Stimulated activated CD8-positive, alpha-beta memory T cell treated with anti-CD3 and anti-CD28 coated beads, Interleukin-2, amount 100 ng/mL, for 1 hour (primary cell): ENCODE measurements at places on chromosomes 1 and 21.

- DNase-seq: no peak
Observed at GRCh38 chr1:235336903-235337302, 8.5 kb downstream of the GGPS1 start.

DNA sequence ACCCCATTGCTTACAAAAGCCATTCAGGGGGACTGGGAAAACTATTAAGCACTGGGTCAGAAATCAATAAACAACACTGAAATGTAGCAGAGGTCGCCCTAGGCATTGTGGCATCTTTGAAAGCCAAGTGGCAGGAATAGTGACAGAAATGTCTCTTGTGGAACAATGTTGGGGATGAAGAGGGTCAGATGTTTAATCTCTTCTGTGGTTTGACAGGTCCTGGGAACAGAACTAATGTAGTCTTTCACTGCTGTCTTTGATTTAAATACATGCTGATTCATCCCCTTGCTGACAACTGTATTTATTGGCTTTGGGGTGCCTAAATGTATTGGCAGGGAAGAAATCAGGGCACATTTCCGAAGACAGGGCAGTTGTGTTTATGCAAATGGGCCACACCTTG lies 194.8 kb downstream of the ATG4C start:
- no peak for DNase-seq

GRCh38 chr21:30839304-30839703 lies 9.7 kb upstream of the KRTAP7-1 start:
- no peak for DNase-seq

DNA sequence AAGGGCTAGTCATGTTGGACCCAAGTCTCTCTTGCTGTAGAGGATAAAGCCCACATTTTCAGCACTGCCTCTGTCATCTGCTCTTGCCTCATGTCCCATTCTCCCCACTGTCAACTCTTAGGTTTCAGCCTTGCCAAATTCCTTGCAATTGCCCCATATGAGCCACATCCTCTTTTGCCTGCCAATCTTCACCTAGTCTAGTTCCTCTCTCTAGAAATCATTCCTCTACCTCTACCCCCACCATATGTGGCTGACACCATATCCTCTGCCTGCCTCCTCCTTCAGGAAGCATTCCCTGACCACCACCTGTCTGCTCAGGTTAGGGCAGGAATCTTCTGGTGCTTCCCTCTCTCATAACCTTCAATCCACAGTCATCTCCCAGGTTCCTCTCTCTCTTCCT lies 38.2 kb downstream of the SLC9A1 start:
- no peak for DNase-seq

DNA sequence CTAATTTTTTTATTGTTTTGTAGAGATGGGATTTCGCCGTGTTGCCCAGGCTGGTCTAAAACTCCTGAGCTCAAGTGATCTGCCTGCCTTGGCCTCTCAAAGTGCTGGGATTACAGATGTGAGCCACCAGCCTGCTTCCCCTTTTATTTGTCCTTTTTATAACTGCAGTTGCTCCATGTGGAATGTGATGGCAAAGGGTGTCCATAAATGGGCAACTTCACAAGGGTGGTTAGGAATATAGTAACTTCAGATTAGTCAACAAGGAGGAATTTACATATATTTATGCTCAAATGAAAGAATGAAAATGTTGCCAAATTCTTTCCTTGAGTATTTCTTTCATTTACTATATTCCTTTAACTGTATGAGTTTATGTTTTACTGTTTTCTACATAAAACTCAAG lies 182.9 kb downstream of the BACH1 start:
- no peak for DNase-seq

- peak; percentile 43 for DNase-seq
Observed at GRCh38 chr1:8873506-8874229, 4.8 kb downstream of the ENO1 start.

GRCh38 chr1:161721738-161722343 lies 497 bp downstream of the FCRLB start:
- DNase-seq: no peak

- no peak for DNase-seq
Observed at GRCh38 chr21:36097427-36098181, 27.8 kb downstream of the CBR1 start.

- DNase-seq: no peak
Observed at GRCh38 chr1:215188302-215188950, 105.9 kb downstream of the KCNK2 start.

DNA sequence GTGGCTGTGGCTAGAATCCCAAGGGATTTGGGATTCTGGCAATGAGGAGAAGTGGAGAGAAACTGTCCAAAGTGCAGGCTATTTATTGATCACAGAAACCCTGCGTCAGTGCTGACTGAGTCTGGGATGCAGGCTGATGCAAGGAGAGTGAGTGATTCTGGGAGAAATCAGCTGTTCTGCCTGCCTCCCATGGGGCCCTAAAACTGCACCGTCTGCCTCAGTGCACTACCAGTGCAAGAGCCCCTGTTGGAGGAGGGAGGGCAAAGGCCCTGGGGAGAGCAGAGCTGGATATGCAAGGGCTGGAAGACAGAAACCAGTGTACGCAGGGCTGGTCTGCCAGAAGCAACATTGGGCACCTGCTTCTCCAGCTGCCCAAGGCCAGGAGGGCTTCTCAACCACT lies 42.6 kb downstream of the C1orf198 start:
- no peak for DNase-seq

- no peak for DNase-seq
Observed at GRCh38 chr1:118249641-118250040, 64.6 kb upstream of the SPAG17 start.

- no peak for DNase-seq
Observed at GRCh38 chr1:209010475-209011230, 572.9 kb upstream of the CAMK1G start.

- DNase-seq: no peak
Observed at GRCh38 chr21:45516071-45516670, 26.1 kb downstream of the SLC19A1 start.

GRCh38 chr1:28256197-28256827 lies 3.0 kb upstream of the SESN2 start:
- DNase-seq: no peak

DNA sequence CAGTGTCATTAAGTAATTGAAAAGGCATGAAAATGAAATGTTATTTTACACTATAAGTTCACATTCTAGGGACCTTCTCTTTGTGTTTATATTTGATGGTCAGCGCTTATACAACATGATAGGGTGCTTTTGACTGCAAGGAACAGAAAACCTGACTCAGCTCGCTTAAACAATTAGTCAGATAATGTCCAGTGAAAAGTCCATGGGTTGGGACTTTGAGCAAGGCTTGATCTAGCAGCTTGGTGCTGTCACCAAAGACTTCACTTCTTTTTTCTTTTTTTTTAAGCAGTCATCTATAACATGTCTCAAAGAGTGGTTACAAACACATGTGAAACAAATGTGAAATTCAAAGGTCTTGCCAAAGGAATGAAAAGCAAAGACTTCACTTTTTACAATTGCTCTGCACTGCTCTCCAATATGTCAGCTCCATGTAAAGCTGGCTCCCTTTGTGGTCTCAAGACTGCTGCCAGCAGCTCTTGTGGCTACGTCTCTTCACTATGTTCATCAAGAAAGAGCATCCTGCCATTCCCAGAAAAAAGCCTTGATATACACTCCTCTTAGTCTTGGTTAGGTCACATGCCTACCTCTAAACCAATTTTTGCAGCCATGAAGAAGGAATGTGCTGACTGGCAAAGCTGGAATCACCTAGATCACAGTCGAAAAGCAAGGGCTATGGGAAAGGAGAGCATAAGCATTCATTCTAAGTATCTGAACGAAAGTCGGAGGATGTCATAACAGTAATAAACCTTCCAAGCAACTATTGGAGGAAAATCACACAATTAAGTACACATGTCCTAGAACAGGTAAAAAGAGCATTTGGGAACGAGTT lies 15.2 kb downstream of the F3 start:
- no peak for DNase-seq

GRCh38 chr1:159829273-159829634 lies 2.6 kb downstream of the SLAMF8 start:
- no peak for DNase-seq

GRCh38 chr1:84415396-84415795 lies 17.1 kb downstream of the DNASE2B start:
- no peak for DNase-seq

GRCh38 chr1:90134175-90134955 lies 139.5 kb downstream of the ZNF326 start:
- no peak for DNase-seq

- no peak for DNase-seq
Observed at GRCh38 chr1:223109581-223110026, 33.4 kb downstream of the TLR5 start.

- DNase-seq: no peak
Observed at GRCh38 chr1:197632651-197633050, 142.6 kb downstream of the DENND1B start.

DNA sequence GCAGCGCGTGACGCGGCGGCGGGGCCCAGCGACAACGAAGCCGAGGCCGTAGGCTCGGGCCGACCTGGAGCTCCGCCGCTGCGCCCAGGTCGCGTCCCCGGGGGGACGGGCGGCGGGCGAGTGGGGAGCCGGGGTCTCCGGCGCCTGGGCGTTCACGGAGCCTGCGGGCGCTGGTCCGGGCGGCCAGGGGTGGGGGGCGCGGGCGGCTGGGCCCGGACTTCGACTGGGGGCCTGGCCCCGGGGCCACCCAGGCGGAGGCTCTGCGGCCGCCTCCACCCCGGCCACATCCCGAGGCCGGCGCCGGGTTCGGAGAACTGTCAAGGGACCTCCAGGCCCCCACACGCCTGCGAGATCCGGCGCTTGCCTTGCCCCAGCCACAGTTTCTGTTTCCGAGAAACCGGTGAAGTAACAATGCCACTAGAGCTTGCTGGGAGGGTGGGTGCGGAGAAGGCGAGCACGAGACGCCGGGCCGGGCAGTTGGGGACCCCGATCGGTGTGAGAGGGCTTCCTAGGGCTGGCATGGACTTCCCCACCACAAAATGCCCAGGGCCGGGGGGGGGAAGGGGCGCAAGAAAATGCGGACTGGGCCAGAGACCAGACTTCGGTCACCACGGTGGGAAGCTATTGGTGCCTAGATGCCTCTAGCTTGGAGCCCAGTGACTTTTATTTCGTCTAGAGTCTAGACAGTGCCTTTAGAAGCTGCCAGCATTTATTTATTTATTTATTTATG lies 501 bp downstream of the FBXO6 start:
- DNase-seq: peak; percentile 30

DNA sequence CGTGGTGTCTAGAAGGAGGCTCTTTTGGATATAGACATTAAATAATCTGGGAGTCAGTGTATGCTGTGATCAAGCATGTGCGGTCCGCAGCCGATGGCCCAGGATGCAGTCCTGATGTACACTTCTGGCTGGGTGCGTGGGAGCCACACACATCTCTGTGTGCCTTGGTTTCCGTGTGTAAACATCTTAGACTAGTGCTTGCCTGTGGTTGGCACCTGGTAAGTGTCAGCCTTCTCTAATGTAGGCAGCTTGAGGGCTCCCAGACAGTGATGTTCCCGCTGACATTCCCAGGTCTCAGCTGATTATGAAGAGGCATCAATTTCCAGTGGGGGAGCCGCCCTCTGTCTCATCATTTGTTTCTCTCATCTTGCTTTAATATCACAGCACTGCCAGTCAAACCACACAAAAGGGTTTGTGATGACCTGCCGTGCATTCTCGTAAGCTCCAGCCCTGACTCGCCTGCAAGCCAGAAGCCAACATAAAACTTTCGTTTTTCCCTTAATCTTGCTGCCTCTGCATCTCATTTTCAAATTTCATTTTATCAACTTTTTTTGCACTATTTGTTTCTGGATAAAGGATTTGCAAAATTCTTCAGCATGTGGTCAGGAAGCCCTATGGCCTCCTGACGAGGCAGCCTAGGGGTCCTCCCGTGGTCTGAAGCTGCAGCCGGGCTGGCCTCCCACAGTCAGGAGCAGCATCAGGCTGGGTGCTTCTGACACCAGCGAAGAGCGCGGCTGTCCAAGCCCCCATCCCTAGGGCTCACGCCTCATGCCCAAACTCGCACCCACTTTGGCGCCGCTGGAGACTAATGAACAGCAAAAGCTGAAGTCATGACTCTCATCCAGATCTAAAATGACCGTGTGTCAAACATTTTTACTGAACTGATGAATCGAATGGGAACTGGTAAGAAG lies 28.1 kb downstream of the PDE9A start:
- DNase-seq: no peak

DNA sequence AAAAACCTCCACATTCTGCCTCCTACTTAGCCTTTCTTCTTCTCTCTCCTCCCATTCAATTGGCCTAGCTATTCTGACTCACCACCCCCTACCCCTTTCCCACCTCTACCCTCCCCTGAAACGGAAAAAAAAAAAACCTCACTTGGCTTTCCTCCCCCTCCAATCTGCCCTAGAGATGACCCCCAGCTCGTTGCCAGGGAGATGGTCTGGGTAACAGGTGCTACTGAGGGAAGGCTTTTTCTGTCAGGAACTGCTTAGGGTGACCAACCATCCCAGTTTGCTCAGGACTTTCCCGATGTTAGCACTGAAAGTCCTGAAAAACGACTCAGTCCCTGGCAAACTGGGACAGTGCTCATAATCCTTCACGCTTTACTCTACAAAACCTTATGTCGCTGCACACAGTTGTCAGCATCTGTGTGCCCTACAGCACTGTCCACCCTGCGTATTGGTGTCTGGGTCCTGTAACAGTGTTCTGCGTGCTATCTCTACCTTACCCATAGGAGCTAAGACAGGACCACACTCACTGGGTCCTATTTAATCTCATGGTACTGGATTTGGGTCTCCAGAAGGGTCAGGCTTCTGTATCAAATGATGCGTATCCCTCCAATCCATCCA lies 7.7 kb upstream of the CADM3 start:
- DNase-seq: no peak

DNA sequence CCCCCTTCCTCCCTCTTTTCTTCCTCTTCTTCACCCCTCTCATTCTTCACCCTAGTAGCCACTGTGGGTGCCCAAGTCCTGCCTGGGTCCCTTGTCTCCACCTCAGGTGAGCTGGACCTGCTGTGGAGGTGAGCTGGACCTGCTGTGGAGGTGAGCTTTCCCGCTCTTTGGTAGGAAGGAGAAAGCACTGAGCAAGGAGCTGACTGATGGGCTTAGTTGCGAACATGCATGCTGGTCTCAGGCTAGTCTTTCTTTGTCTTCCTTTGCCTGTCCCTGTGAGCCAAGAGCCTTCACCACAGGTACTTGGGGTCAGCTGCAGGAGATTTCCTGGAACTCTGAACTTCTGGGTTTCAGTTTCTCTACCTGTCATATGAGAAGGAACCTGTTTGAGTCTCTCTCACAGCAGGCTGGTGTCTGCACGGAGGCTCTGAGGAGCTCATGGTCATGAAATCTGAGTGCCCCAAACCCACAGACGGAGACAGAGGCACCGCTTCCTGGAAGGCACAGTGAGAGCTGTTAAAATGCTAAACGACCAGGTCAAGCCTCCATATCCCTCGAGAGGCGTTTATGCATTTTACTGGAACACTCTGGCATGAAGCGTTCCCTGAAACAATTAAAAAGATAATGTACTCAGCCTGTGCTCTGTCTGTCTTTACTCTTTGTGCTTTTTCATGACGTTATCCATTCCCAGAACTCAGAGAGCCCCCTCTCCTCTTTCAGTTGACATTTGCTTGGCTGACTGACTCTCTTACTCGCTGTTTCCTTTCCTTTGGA lies 69.5 kb downstream of the RHOU start:
- no peak for DNase-seq

DNA sequence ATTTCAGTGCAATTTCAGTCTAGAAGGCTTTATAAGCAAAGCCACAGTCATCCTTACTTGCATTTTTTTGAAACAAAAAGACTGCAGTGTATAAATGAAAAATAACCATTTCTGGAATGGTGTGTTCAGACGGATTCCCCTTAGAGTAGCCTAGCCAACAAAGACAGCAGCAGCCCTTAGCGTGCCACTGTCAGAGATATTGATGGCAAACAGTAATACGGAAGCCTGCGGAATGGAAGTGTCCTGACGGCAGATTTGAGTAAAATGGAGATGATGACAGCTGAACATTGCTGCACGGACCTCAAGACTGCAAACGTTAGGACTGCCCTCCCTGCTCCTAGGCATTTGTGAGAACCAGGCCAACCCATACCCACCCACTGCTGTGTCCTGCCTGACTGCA lies 54.7 kb downstream of the PDE9A start:
- no peak for DNase-seq
